ENCODE measurements at places on chromosomes 5 and 9.

GRCh38 chr9:21252721-21253547, 13.1 kb upstream of the IFNA14 start:
- no peak for DNase-seq

- DNase-seq = peak; percentile 89
These were observed at the start of the genes BRD9 and TRIP13 for GRCh38 chr5:892394-893136. Gene BRD9 (minus strand): TSS chr5:892801. CDS start chr5:892657, 144 bp downstream. Gene TRIP13 (plus strand): TSS chr5:892884. CDS start chr5:892999, 115 bp downstream.

GRCh38 chr9:113543982-113544303, 80.4 kb downstream of the RGS3 start:
- no peak for DNase-seq

GRCh38 chr9:123365287-123365880, 9.4 kb downstream of the CRB2 start:
- DNase-seq = no peak

DNA sequence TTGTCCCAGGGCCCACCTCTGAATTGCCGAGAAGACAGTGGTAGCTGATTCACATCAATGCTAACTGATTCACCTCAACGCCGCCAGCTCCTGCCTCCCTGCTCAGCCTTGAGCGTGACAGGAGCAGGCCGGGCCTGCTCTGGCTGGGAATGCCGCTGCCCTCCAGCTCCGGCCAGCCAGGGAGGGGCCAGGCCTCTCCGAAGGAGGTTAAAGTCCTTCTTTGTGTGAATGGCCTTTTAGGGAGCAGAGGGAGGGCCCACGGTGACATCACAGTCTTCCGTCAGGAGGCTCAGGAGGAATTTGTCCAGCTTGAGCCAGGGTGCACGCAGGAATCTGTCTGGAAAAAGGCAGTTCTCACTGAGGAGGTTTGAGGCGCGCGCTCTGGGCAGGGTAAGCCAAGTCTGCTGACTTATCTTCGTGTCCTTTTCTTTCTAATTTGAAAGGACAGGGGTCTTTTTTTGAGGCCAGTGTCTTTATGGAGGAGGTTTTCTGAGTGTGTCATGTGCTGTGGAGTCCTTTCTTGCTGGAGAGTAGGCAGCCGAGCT, 82.7 kb downstream of the C9orf152 start:
- DNase-seq = no peak

DNA sequence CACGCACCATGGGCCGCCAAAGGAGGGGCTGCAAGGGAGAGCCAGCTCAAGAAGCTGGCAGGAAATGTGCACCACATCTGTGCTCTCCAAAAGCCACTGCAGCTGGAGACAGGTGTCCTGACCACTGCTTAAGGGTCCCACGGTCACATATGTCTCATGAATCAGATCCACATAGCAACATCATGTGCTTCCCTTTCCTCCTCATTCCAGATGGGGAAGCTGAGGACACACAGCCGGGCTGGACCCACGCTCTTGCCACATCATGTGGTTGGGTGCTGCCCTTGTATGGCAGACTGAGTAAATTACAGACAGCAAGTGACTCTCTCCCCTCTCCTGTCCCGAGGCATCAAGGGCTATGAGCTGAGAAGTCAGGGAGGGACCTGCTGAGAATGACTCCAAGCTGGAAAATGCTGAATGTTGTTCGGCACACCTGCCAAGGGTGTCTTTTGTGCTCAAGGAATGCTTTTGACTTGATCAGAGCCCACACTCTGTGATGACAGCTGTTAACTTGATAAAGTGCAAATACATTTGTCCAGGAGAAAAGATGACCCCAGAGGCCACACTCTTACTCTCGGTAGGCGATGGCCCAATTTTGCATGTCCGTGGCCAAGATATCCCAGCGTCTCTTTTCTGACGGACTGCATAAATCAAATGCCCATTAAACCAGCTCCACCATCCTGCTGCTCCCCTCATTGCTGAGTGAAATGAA, 58.2 kb downstream of the NSUN2 start:
- DNase-seq = no peak

DNA sequence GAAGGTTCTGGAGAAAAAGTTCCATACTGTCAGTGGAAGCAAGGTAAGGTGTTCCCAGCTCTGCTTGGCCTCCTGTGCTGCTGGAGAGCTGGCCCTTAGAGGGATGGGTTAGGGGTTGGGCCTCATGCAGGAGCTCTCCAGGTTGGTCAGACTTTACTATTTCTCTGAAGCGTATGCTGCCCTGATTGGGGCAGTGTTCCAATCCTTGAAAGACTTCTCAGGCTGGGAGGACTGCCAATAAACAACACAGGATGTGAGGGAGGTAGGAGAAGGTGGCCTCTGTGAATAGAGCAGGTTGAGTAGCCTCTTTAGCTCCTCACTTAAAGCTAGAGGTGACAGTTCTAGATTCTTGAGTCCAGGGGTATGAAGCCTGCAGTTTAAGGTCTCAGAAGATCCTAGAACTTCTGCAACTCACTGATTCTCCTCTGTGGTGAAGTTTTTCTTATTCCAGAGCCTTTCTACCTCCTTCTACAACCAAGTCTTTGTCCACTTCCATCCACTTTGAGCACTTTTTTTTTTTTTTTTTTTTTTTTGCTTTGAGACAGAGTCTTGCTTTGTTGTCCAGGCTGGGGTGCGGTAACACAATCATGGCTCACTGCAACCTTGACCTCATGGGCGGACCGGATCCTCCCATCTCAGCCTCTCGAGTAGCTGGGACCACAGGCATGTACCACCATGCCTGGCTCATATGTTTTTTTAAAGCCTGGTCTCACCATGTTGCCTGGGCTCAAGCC, 3.0 kb downstream of the HNRNPAB start:
- DNase-seq = no peak

- no peak for DNase-seq
These were observed 606.5 kb upstream of the ADAMTS16 start for GRCh38 chr5:4533457-4534105.

GRCh38 chr5:141172381-141173204, at the start of gene PCDHB7:
Gene PCDHB7 (plus strand): TSS chr5:141172644. CDS start chr5:141172836, 192 bp downstream.
- DNase-seq = no peak

DNA sequence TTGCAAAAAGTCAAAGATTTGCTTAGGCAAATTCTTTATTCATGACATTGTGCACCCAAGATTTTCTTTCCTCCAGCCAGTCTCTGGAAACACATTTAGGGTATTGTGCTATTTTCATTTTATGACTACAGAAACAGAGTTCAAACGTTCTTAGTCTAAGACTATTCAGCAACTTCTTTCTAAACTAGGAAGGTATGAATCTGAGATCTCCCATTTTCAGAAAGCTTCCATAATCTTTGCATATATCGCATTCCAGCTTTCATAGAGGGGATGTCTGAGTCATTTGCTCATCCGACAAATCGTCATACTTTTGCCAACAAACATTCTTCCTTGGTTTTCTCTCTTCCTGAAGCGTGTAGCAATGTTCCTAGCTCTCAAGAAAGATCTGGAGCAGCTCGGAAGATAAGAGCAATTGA, 1.6 kb upstream of the PAPPA start:
- no peak for DNase-seq

GRCh38 chr9:2645569-2645968, 24.0 kb downstream of the VLDLR start:
- DNase-seq = no peak

DNA sequence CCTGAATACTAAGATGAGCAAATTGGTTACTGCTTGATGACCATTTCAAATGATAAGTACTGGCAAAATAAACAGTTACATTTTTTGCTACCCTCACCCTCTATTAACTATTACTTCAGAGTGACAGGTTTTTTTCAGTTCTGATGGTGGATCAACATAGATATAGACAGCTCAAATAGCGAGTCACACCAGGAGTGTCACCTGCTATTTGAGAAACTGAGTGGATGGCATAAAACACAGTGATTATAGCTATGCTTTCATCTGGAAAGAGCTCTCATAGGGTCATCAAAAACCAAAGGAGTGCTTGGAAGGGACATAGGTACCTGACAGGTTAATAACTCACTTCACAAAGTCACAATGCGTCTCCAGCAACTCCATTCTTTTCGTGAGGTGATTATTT, 244.5 kb upstream of the C9orf72 start:
- no peak for DNase-seq

- no peak for DNase-seq
These were observed 7.3 kb upstream of the SLC25A51 start for GRCh38 chr9:37911271-37911681.

DNA sequence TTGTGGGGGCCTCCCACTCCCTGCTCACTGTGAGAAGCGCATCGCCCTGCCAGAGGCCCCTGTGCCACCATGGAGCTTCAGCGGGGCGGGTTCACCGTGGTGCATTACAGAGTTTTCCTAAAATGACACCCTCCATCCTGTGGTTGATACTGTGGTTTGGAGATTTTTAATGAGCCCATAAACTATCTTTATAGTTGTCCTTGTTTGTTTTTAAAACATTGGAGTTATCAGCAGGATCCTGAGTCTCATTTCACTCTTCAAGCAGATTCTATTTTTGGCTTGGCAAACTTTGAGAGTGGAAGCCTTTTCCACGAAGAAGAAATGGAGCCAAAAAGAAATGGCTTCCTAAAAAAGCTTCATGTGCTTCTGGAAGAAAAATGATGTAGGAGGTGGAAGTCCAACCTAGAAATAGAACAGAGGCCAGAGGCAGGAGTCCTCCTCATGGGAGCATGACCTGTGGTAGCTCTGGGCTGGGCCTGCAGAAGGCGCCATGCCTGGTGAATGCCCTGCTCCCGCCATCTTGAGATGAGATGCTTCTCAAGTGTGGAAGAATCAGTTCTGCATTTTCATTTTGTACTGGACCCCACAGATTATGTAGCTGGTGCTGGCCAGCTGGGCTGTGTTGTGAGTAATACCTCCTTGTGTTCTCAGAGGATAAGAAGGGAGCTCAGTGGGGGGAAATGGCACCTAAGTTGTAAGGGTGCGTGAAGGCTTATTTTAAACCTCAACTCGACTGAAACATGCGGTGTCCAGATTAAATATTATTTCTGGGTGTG, 79.0 kb upstream of the RAI14 start:
- no peak for DNase-seq

GRCh38 chr9:97504381-97505216, 3.1 kb downstream of the TMOD1 start:
- DNase-seq = peak; percentile 46

DNA sequence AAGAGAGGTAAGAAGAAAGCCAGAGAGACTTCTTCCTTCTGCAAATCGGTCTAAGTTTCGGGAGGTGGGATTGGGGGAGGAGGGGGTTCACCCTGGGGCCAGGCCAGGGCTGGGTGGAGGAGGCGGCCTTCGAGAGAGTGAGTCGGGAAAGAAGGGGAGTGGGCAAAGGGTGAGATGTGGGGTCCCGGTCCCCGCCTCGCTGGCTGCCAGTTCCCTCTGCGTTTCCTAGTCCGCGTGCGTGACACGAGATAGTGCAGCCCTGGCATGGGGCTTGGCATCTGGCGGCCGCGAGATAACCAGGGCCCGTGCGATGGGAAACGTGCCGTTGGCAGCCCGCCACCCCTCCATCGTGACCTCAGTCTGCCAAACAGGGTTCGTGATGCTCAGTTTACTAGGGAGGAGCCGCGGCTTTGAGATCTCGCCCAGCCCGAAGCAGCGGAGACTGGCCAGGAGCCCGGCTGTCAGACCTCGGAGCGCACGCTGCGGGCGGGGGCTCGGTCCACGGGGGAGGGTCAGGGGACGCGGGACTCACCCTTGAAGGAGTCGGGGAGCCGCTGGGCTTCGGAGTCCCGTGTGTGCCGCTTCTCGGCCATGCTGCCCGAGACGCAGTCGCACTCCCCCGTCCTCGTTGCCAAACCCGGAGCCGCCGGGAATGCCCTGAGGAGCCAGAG, at the start of gene STOM:
Gene STOM (minus strand): TSS at position 656 of the 671 bp plus-strand sequence. CDS start 63 bp downstream, at position 593.
- DNase-seq = peak; percentile 99

DNA sequence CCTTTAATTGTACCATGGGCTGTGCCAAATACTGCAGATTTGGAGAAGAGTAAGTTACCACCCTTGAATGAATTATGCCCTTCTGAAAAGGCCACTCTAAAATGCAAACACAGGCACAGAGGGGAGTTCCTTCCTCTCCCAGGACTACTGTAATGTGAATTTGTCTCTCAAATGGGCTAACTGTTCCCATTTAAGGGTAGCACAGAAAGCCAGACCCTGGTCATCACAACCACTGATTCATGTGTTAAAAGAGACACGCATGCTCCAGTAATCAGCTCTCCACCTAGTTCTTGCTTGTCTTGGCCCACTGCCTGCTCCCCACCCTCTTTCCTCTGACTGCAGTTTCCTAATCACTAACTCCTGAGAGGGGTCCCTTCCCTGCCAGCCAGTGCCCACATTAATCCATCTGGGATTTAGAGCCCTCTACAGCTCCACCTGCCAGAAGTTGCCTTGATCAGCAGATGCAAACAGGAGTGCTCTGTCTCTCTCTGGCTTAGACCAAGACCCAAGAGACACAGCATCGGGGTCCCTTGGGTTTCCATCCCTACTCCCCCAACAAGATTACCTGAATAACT, 382.4 kb downstream of the TMEM167A start:
- DNase-seq = no peak

GRCh38 chr5:135157421-135158313, 123.6 kb upstream of the PITX1 start:
- DNase-seq = peak; percentile 42

GRCh38 chr5:124436294-124436693, 310.1 kb downstream of the ZNF608 start:
- DNase-seq = no peak

GRCh38 chr9:14103115-14103514, 210.8 kb downstream of the NFIB start:
- no peak for DNase-seq

DNA sequence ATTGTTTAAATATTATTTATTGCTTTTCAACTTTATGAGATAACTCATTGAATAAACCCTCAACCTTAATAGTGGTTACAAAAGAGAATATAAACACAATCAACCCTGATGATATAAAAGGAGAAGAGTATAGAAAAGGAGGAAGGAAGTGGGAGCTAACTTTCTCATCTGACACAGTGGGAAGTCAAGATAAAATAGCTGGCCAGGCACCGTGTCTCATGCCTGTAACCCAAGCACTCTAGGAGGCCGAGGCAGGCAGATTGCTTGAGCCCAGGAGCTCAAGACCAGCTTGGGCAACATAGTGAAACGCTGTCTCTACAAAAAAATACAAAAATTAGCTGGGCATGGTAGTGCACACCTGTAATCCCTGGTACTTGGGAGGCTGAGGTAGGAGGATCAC, 93.5 kb downstream of the PPP2R2B start:
- DNase-seq = no peak

- no peak for DNase-seq
These were observed 107.3 kb upstream of the TBC1D2 start for GRCh38 chr9:98362624-98363252.

- DNase-seq = no peak
These were observed 47.5 kb downstream of the RASGRF2 start for GRCh38 chr5:81007637-81008027.

- no peak for DNase-seq
These were observed 1.5 kb downstream of the GDNF start for GRCh38 chr5:37838152-37838932.

DNA sequence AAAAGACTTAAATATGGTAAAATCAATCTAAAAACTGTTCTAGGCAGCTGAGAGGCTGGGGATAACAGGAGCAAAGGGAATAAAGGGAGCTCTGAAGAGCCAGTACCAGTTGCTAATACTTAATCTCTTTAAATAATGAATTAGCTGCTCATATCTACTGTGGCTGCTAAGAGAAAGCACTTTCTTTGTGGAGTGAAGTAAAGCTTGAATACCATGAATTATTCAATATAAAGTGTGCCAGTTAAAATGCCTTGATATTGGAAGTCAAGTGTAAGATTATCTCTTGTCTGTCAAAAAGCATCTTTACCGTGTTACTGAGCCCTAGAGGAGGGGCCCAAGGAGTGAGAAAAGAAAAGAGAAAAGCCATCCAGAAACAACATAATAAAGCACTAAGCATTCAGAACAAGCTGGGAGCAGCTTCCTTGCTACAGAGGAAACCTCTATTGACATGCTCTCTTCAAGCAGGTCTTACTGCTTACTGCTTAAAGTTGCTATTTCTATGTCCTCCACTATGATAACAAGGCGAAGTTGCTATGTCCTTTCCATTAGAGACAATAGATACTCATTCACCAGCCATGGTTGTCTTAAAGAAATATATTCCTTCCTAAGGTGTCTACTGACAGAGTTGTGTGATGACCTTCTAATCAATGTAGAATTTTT, 297.4 kb downstream of the CETN3 start:
- no peak for DNase-seq
